ENCODE measurements at places on chromosomes 3 and 15.

- DNase-seq: no peak
Observed at GRCh38 chr15:92565351-92566125, 90.0 kb downstream of the FAM174B start.

DNA sequence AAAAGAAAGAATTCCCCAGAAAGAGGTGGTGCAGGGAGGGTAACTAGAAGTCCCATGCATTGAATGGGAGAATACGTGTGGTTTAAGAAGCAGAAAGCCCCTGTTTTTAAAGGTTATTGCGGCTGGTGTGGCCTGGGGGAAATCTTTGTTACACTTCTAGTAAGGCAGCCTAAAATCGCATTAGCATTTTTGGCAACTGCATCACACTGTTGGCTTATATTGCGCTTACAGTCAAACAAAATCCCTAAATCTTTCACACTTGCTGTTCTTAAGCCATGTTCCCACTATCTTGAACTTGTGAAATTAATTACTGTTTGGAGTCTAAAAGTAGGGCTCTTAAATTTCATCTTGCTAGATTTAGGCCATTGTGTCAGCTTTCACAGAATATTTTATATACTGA is 66.0 kb upstream of the GOLIM4 start:
- no peak for DNase-seq

DNA sequence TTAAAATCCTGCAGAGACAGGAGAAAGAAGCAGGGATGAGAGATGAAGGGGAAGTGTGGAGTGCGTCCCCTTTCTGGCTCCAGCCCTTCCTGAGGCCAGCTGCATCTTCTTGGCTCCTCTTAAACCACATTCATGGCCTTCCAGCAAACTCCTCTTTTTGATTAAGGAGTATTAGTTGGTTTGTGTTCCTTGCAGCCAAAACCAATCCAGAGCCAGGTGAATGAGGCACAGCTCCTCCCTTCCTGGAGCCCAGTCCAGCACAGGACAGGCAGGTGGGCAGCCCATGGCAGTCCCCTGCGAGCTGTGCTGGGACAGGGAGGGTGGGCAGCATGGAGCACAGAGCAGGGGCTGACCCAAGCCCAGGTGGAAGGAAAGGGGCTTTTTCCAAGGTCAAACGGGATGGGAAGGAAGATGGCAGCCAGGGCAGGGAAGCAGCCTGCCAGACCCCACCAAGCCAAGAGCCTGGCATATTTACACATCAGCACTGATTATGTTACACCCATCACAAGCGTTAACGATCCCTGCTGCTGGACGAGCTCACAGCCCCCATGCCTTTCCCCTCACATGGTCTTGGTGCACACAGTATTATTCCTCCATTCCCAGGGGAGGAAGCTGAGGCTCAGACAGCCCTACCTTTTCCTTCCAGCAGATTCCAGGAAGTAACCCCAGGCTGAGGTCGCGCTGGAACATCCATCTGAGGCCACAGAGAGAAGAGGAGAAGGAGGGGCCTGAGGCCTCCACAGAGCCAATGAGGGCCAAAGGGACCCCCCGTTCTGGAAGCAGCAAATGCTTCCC is 175.6 kb downstream of the SMAD6 start:
- DNase-seq: no peak

GRCh38 chr3:21979706-21980105 is 228.7 kb upstream of the ZNF385D start:
- peak; percentile 13 for DNase-seq

DNA sequence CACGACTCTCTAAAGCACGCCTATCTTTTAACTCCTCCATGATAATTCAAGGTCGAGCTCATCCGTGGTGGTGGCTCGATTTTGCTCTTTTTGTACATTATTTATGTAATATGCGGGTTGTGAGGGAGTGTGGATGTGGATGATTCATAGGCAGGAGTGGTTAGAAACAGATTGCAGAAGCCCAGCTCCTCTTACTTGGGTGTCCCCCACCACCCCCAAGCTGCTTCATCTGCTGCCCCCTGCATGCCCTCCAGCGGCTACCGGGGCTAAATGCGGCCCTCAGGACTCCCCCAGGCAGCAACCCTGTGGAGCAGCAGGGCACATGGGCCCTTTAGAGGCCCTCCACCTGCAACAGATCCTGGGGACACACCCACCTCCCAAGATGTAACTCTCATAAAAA is 111.5 kb upstream of the SELENOK start:
- no peak for DNase-seq

DNA sequence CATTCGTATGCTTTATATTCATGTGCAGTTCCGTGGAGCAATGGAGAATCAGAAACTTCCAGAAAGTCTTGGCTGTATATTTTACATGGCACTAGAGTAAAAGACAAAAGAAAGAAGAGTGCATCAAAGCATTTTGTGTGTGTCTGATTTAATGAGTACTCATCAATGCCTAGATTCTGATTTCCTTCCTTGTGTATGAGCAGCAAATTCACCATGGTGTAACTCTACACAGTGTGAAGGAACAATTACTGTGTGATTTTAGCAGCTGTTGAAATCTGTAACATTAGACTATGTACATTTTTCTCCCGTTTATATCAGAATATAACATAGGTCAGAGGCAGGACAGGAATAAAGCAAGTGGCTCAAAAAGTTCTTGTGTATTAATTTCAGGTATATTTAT is 102.0 kb upstream of the TSC22D2 start:
- DNase-seq: no peak

- peak; percentile 91 for DNase-seq
Observed at GRCh38 chr15:83320404-83320803, 35.9 kb upstream of the BNC1 start.

- no peak for DNase-seq
Observed at GRCh38 chr3:49020330-49021212, 1.4 kb upstream of the NDUFAF3 start.

DNA sequence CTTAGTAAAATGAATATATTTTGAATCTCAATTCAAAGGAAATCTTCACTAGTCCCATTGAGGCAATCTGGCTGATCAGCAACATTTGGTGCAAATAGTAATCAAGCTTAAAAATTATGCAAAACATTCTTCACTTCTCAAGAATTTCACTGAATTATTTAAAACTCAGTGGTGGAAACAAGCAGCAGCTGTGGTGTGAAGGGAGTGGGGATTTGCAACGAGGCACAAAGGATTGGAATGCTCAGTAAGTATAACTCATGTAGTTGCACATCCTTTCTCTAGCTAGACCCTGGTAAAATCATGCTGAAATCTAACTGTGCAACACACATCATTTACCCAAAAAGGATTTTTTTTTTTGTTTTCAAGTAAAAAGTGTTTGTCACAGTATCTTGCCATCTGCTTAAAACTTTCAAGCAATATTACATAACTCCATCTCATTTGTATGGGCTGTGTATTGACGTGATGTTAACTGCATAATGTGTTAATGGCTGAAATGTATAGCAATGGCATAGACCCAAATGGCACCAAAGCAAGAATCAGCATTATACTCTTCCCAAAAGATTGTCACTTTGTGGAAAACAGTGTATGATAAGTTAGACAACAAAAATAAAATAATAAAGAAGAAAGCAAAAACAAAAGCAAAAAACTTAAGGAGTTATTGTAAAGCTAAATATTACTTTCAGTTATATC is 816.6 kb downstream of the EPHA3 start:
- no peak for DNase-seq

DNA sequence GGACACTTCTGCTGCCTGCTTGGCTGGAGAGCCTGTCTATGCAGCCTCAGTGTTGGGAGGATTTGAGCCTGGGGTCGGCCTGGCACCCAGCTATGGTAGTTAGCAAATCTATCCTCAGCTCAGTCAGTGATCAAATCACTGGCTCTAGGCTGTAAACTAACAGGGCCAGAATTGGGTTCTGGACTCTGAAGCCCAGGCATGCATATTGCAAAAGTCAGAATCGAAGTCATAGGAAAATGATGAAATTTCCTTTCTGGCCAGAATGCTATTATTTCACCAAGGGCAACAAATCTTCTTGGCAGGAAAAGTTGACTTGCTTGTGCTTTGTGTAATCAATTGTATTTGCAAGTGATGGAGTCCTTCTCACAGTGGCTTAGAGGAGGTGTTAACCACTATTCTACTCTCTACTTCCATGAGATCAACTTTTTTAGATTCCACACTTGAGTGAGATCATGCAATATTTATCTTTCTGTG is 482.6 kb upstream of the TPRG1 start:
- DNase-seq: peak; percentile 90

GRCh38 chr3:128971421-128972100 is 22.3 kb downstream of the CFAP92 start:
- no peak for DNase-seq

DNA sequence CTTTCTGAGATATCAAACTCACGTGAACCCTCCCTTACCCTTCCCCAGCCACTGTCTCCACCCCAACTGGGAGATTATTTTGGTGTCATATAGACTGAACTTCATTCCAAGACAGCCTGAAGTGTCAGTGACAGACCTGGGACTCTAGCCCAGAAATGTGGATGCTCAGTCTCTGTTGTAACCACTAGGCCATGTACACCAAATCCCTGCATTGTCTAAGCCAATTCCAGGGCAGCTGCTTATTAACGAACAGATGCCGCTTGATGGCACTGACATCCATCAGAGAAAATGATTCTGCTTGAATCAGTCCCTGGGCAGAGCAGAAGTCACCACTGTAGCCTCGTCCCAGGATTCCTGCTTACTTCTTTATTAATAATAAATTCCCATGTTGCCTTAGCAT is 305.5 kb downstream of the GRM7 start:
- DNase-seq: no peak

GRCh38 chr3:84987706-84988504 is 29.1 kb downstream of the CADM2 start:
- no peak for DNase-seq

- DNase-seq: no peak
Observed at GRCh38 chr3:170863816-170864215, 6.2 kb downstream of the RPL22L1 start.

- no peak for DNase-seq
Observed at GRCh38 chr15:45585069-45585791, 1.9 kb upstream of the BLOC1S6 start.

DNA sequence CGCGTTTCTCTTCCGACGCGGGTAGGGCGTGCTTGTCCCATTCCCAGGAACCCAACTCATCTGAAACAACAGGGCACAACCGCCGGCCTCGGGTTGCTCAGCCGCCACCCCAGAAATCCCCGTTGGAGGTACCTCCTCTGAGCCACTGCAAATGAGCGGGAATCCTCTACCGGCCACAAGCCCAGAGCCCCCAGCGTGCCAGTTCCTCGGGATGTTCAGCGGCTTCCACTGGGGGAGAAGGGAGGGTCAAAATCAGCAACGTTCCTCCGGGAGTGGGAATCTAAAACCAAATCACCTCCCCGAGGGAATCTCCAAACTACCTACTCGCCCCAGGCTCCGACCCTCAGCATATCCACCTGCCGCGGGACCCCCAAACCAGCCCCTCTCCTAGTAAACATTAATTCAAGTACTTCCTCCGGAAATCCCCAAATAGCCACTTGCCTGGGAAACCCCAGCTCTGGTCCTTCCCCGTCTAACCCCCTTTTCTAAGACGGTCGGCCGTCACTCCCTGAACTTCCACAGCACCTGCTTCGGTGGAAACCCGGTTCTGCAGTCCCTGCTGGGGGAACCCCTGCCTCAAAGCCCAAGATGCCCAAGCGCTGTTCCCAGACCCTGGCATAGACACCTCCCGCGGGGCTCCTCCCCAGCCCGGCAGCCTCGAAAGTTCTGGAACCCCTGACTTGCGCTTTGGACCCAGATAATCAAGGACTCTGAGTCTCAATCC is 887 bp downstream of the OXTR start:
- DNase-seq: peak; percentile 7

DNA sequence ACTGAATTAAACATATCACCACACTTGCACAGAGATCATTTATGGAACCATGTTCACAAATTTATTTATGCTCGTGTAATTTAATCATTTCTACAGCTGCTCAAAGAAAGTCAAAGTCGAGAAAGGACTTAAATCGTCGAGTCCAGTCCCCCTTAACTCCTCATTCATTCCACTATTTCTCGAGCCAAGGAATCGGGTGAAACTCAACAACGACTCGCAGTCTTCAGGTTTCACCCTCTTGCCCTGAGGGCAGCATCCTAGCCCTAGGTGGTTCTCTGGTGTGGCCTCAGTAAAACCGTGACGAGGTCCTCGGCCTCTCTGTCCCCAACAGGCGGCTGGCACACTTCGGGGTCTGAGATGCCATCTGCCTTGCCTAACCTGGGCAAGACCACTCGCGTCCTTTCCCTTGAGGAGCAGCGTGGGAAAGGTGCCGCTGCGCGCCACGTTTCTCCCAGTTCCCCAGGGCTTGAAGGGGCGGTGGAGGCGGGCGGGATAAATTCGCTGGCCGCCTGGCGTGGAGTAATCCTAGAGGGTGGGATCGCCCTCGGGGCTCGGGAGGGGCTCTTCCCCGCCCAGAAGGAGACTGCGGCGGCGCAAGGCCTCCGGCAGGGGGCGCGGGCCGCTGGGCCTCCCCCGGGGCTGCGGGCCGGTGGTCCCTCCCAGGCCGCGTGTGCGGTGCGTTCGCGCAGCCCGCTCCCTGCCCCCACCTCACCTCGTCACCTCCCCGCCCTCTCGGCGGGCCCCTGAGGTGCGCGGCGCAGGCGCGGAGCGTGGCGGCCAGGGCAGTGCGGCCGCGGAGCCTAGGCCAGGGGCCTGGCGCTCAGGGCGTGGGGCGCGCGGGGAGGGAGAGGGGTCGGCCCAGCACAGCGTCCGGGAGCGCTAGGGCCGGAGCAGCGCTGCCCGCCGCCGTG is at the start of gene ZNF639:
ZNF639 (plus strand) TSS at position 746 of the 911 bp plus-strand sequence. CDS start 5,263 bp downstream, outside the sequence.
- DNase-seq: peak; percentile 27

DNA sequence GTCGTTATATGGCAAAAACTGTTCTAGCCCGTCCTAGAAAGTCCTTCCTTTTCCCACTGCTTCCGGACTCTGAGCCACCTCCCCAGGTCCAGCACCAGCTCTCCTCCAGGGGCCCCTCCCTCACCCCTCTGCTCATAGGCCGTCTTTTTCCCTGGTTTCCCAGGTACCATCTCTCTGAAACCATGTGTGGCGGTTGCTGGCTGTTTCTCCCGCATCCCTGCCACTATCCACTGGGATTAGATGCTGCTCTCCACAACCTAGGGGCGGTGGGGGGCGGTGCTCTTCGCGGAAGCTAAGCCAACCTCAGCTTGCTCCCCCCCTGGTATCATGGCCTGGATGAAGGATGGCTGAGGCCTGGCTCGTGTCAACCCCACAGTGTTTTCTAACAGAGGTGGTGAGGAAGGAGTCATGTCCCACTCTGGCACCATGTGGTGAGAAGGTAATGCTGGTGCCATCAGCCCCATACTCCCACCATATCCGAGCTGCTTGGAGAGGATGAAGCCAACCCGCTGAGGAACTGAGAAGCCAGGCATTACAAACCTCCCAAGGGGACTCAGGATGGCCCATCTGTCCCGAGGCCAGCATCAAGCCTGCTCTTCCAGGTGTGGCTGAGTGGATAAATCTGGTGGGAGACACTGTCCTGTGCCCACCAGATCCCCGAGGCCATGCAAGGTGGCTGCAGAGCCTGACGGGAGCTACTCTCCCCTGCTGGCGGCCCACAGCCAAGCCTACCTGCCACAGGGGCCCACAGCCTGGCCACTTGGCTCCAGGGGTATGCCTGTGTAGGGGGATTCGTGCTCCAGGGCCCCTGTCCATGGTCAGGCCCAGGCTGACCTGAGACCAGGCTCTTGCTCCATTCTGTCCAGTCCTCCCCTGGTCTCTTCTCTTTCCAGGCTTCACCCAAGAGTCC is 27.9 kb upstream of the SLC41A3 start:
- DNase-seq: no peak

GRCh38 chr3:182325213-182325950 is 467.9 kb upstream of the ATP11B start:
- peak; percentile 62 for DNase-seq

All from renal cortical epithelial cell (primary cell).